ENCODE measurements at places on chromosomes 2 and 18.

DNA sequence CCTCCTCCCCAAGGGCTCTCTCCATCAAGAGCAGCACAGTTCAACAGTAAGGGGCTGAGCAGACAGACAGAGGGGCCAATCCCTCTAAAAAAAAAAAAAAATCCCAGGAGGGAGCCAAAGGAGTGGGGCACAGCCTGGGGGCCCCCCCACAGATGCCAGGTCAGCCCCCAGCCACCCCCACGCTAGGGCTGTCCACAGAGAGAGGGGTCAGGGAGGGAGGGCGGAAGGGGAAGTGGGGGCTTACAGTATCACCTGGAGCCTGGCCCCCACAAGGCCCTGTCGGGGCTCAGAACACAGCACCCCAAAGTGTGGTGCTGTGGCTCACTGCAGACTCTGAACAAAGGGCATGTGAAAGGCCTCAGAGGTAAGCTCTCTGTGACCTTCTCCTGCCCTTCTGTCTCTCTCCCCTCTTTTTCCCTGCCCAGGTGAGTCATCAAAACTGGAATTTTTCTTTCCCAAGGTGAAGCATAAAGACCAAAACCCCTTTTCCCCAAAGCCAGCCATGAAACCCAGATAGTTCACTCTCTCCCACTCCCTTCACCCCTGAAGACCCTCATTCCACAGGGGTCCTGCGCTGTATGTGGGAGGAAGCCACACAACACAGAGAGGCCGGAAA lies 13.9 kb downstream of the BIN1 start:
- H3K27ac ChIP-seq: no peak overlapping the region
- no peaks in the 10 kb centered on the region for H3K27me3 ChIP-seq
- no peak for DNase-seq
- H3K36me3 ChIP-seq: no peaks in the 10 kb centered on the region
- H3K4me1 ChIP-seq: peaks cover 12% of the 10 kb centered on the region

DNA sequence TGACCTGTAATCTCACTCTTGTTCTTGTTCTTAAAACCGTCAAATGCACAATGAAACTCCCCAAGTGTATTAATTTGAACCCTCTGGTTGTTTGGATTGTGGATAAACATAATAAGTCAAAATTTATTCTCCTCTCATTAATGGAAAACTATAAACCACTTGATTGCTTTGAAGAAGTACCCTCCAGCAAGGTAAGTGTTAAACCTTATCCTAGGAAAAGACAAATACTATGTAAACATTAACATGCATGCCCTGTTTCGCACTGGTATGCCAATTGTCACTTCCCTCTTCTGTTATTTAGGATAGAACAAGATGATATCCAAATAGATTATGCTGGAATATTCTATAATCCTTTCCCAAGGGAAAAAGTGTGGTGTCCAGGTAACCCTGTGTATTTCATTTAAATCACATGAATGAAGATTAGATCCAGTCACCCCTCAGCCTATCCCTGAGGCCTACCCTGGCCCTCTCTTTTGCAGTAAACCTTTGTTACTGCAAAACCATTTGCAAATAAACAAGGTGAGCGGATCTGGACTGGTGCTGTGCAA lies 1.3 kb downstream of the ADI1 start:
- H3K27me3 ChIP-seq: 0 out of 2 replicates have a peak, but pooled peaks cover 5% of the 10 kb centered on the region
- no peaks in the 10 kb centered on the region for H3K36me3 ChIP-seq
- peak overlapping the region; percentile 62 for H3K4me3 ChIP-seq
- 0 out of 2 replicates have a peak, but pooled peaks cover 6% of the 10 kb centered on the region for H3K4me1 ChIP-seq

DNA sequence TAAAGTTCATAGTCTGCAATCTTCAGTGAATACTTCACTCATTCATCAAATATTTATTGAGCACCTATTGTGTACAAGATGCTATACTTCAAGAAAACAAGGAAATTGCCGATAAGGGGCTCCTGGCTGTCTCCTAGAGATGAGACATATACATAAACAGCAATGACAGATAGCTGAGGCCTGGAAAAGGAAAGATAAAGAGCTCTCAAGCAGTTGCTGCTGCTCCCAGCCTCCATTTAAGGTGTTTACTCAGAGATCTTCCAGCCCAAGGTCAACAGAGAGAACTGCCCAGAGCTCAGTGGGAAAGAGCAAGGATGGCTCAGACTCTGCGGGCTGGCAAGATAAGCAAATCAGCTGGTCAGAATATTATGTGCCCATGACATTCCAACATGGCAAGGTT lies 3.3 kb upstream of the SLC14A2 start:
- no peaks in the 10 kb centered on the region for H3K36me3 ChIP-seq
- H3K27me3 ChIP-seq: no peaks in the 10 kb centered on the region
- peaks cover 11% of the 10 kb centered on the region for H3K4me1 ChIP-seq

DNA sequence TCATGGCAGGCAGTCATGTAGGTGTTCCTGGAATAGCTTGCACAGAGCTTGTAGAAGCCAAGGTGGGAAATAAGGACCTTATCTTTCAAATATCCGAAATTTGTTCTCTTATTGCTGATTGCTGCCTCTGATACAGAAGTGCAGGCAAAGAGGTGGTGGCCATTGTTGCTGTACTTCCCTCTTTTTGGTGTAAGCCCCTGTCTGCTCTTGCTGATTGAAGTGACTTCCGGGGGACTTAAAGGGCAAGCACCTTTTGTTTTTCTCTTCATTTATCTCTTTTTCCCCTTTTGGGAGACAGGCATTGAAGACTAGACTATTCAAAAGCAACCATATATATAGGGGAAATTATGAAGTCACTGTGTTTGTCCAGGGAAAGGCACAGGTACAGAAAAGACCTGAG lies 131.6 kb upstream of the OTX1 start:
- no peak overlapping the region for H3K4me3 ChIP-seq
- DNase-seq: no peak
- H3K4me1 ChIP-seq: no peaks in the 10 kb centered on the region
- no peaks in the 10 kb centered on the region for H3K27me3 ChIP-seq
- H3K36me3 ChIP-seq: no peaks in the 10 kb centered on the region

GRCh38 chr2:30871440-30871839 lies 64.2 kb upstream of the CAPN13 start:
- no peaks in the 10 kb centered on the region for H3K4me1 ChIP-seq
- H3K4me3 ChIP-seq: no peak overlapping the region
- no peaks in the 10 kb centered on the region for H3K36me3 ChIP-seq
- no peaks in the 10 kb centered on the region for H3K27me3 ChIP-seq
- no peak overlapping the region for H3K27ac ChIP-seq
- DNase-seq: no peak

DNA sequence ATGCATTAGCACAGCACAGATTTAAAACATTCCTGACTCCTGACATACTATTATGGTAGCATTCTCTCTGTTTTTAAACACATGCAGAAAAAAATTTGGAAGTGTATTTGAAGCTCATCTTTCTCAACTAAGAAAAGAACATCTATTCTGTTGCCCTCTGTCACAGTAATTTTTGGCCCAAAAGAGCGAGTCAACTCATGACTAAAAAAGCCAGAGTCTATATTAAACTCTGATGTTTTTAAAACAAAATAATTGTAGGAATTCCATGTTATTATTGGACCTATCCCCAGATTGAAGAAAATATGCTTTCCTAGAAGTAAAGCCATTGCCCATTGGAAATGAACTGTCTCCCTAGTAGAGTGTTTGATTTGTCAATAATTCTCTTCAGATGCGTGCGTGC lies 96.7 kb downstream of the CRIM1 start:
- H3K4me1 ChIP-seq: peaks cover 28% of the 10 kb centered on the region
- no peak overlapping the region for H3K4me3 ChIP-seq
- H3K36me3 ChIP-seq: no peaks in the 10 kb centered on the region
- H3K27ac ChIP-seq: no peak overlapping the region
- no peaks in the 10 kb centered on the region for H3K27me3 ChIP-seq

DNA sequence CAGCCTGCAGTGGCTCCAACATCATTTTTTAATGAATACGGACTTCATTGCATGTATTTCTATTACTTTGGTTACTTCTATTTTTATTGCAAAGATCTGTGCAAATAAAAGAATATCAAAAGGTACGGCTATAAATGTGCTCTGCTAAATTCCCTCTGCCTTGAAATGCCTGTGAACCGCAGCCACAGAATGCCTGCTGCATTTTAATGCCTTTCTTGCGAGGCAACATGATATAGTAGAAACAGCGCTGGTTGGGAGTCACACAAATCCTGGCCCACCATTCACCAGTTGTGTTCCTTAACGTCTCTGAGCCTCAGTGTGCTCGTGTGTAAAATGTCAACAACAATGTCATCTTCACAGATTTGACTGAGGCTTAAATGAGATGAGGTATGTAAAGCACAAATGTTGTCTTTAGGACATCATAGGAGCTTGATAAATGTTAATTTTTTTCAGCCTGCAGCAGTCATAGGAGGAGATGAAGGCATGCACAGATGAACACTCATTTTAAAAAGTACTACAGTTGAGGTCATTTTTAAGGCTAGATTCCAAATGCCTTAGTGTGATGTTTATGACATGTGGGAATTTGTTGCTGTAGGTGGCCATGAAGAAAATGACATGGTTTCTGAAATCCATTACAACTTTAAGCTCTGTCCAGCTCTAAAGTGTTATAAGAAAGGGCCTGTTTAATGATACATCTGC lies 187.6 kb upstream of the NRP2 start:
- H3K4me1 ChIP-seq: no peaks in the 10 kb centered on the region
- H3K27me3 ChIP-seq: no peaks in the 10 kb centered on the region
- no peak overlapping the region for H3K4me3 ChIP-seq
- no peak overlapping the region for H3K27ac ChIP-seq
- H3K36me3 ChIP-seq: no peaks in the 10 kb centered on the region
- DNase-seq: no peak

DNA sequence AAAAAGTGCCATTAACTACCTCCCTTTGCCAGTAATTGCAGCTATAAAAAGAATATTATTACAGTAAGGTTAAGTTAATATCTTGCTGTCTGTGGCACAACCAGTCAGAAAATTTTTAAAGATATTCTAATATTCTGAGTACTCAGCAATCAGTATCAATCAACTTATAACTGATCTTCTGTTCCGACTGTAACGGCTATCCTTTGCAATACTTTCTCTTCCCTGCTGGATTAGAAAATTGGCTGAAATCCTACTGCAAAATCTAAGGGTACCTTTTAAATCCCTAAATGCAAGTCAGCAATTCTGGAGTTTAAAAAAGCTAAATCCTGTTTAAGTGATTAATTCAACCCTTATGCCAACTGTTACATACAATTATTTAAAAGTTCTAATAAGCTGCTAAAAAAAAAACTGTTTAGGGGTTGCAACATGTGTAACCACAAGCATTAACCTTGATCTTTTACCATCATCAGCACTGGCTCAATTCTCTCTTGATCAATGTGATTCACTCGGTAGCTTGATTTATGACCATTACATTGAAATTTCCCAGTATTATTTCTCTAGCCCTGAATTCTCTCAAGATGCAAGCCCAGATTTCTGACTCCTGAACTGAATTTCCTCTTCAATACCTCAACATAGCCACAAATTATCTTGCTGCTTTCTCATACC lies 20.5 kb downstream of the GAREM1 start:
- no peak overlapping the region for H3K27ac ChIP-seq
- DNase-seq: no peak
- H3K4me1 ChIP-seq: no peaks in the 10 kb centered on the region
- no peaks in the 10 kb centered on the region for H3K27me3 ChIP-seq
- no peak overlapping the region for H3K4me3 ChIP-seq
- H3K36me3 ChIP-seq: no peaks in the 10 kb centered on the region

DNA sequence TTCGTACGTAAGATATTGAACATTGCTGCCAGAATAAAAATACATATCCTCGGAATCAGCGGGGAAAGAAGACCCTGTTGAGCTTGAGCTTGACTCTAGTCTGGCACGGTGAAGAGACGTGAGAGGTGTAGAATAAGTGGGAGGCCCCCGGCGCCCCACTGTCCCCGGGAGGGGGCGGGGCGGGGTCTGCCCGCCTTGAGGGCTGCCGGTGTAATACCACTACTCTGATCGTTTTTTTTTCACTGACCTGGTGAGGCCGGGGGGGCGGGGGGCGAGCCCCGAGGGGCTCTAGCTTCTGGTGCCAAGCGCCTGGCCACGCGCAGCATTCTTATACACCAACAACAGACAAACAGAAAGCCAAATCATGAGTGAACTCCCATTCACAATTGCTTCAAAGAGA lies 324.0 kb upstream of the REG3G start:
- no peaks in the 10 kb centered on the region for H3K27me3 ChIP-seq
- H3K36me3 ChIP-seq: no peaks in the 10 kb centered on the region
- no peak overlapping the region for H3K27ac ChIP-seq
- no peak for DNase-seq

DNA sequence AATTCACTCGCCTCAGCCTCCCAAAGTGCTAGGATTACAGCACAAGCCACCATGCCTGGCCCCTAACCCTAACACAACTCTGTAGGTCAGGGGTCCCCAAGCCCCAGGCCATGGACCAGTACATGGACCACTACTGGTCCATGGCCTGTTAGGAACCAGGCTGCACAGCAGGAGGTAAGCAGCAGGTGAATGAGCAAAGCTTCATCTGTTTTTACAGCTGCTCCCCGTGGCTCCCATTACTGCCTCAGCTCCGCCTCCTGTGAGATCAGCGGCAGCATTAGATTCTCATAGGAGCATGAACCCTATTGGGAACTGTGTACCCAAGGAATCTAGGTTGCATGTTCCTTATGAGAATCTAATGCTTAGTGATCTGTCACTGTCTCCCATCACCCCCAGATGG lies 201.7 kb downstream of the NRP2 start:
- H3K4me1 ChIP-seq: peaks cover 6% of the 10 kb centered on the region
- no peak overlapping the region for H3K4me3 ChIP-seq
- DNase-seq: no peak
- no peaks in the 10 kb centered on the region for H3K27me3 ChIP-seq

DNA sequence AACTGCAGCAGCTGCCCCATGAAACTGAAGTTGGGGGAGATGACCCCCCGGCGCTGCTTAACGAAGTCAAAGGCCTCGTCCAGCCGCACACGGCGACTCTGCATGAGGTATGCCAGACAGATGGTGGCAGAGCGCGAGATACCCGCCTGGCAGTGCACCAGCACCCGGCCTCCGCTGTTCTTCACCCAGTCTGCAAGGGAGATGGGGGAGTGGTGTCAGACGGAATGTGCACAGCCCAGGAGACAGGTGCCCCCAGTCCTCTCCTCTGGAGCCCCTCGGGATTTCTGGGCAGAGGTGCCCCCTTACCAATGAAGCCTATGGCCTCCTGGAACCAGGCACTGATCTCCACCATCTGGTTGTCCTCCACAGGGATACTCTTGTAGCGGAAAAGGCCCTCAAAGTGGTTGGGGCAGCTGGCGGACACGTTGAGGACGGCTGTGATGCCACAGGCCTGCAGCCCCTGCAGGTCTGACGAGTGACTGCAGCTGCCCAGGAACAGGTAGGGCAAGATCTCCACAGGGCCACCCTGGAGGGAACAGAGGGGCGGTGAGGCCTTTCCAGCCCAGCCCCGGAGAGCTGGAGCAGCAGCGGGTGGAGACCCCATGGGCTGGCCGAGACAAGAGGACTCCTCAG lies 1.3 kb downstream of the DUSP2 start:
- DNase-seq: peak; percentile 71
- peaks cover 30% of the 10 kb centered on the region for H3K27me3 ChIP-seq
- no peak overlapping the region for H3K27ac ChIP-seq

GRCh38 chr18:356778-357177 lies 88.9 kb upstream of the THOC1 start:
- H3K36me3 ChIP-seq: no peaks in the 10 kb centered on the region
- no peaks in the 10 kb centered on the region for H3K27me3 ChIP-seq
- no peak overlapping the region for H3K27ac ChIP-seq
